ENCODE measurements at places on chromosomes 1 and 21.

- DNase-seq = peak; percentile 17
These were observed 168.0 kb downstream of the CYYR1 start for GRCh38 chr21:26405071-26405470.

DNA sequence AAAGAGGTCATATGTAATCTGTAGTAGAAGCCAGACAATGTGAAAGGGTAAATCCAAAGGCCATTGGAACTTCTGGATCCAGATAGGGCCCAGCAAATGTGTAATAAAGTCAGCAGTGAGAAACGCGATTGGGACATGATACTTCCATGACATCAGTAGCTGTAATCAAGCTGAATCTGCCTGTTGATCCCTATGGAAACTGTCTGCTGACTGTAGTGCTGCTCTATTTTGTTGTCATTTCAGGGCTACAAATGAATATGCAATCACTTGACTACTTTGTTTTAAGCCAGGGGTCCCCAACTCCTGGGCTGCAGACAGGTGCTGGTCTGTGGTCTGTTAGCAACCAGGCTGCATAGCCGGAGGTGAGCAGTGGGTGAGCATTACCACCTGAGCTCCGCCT lies 46.0 kb upstream of the RHOU start:
- DNase-seq = no peak

GRCh38 chr1:180540697-180541594 lies 17.8 kb upstream of the OVAAL start:
- DNase-seq = no peak

DNA sequence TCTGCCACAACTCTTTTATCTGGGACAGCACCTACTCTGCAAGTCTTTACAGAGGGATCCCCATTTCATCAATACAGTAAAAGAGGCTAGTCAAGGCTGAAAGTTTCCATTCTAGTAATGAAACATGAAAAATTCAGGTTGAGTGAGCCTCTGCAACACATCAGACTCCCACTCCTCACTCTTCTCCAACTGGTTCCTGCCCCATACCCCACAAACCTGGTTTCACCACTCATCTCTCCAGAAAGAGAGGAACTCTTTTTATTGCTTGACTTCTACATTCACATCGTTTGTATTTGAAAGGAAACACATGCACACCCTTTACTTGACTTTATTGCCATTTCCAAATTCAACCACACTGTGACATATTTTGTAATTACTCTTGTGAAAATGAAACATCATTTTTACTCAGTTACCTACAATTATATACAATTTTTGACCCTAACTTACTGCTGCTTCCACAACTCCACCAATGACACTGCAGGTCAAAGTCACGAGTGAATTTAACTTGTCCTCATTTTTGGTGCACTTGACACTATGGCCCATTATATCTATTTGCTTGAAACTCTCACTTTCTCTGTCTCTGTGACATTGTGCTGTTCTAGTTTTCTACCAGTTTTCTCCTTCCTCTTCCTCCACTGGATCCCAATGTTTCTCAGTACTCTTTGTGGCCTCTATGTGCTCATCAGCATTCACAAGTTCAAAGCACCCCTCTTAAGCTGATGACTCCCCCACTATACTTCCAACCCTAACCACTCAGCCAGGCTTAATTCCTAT lies 8.0 kb downstream of the STX6 start:
- DNase-seq = no peak

All from AG04449 (cell line).